ENCODE measurements at places on chromosomes 16 and 17. TPM values are rescaled to one million over a fixed set of nuclear protein-coding genes. Genes with fewer than 3 reads are reported as not detected.

DNA sequence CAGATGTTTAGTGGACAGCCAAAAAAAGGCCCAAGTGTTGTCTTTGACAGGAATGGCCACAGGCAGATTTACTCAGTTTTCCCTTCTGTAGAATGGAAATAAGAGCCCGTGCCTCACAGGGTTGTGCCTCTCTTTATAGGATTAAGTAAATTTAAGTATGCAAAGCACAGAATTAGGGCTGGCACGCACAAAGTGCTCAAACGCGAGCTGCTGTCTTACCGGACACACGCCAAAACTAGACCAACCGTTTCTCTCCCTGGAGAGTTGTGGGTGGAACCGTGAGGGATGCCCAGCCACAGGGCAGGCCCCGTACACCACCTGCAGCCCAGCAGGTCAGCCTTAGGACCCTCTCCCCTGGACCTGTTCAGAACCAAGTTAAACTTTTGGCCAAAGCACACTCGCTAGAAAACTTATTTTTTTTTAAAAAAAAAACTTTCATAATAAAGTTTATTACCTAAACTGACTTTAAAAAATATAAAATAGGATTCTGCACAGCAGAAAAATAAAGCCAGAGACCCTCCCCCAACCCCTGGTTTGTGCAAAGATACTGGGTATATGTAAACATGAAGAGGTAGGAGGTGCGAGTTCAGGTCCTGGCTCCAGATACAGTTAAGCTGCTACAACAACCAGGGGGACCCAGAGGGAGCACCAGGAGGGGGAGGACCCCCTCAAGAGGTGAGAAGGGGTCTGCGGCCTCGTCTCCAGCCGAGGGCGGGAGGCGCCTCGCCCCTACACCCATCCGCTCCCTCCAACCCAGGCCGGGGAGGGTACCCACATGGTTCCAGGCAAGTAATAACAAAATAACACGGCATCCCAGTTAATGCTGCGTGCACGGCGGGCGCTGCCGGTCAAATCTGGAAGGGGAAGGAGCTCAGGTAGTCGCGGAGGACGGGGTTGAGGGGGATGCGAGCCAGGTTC lies 1.8 kb downstream of the SOCS1 start:
- DNase-seq, result no peak

- no peak for DNase-seq
Measured at GRCh38 chr17:78893684-78894083, 9.3 kb downstream of the CEP295NL start.

Gene ADORA2B
- polyA plus RNA-seq, result 8.0 TPM

Gene C16orf92
- polyA plus RNA-seq, result not detected

Data from BJ (cell line).